ENCODE measurements at places on chromosomes 1 and 21.

GRCh38 chr1:218164111-218164929 lies 120.8 kb upstream of the RRP15 start:
- H3K36me3 ChIP-seq: no peaks in the 10 kb centered on the region
- H3K4me3 ChIP-seq: peak overlapping the region; percentile 42
- no peaks in the 10 kb centered on the region for H3K4me1 ChIP-seq
- no peak for DNase-seq
- H3K27ac ChIP-seq: no peak overlapping the region

- peak overlapping the region; percentile 70 for H3K27ac ChIP-seq
- H3K4me3 ChIP-seq: no peak overlapping the region
- H3K4me1 ChIP-seq: peaks cover 11% of the 10 kb centered on the region
- DNase-seq: no peak
- no peaks in the 10 kb centered on the region for H3K36me3 ChIP-seq
- H3K27me3 ChIP-seq: no peaks in the 10 kb centered on the region
Observed at GRCh38 chr1:244322181-244322580, 129.5 kb downstream of the ADSS2 start.

DNA sequence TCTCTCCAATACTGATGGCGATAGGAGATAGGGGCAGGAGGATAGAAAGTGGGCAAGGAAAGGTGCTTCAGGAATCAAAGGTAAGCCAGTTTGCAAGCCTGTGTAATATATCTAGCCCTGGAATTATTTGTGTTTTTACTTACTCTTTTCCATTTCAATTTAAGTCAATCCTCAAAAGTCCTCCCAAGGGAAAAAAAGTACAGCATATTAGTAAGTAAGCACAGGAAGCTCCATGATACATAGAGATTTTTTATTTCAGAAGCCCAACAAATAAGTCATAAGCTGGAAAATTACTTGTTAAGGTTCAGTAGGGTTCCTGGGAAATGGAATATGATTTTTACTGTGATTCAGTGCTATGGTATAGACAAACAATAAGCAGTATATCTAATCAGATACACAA lies 337.7 kb upstream of the DUSP10 start:
- H3K36me3 ChIP-seq: no peaks in the 10 kb centered on the region
- H3K4me1 ChIP-seq: peaks cover 6% of the 10 kb centered on the region
- H3K27ac ChIP-seq: no peak overlapping the region
- no peaks in the 10 kb centered on the region for H3K27me3 ChIP-seq

DNA sequence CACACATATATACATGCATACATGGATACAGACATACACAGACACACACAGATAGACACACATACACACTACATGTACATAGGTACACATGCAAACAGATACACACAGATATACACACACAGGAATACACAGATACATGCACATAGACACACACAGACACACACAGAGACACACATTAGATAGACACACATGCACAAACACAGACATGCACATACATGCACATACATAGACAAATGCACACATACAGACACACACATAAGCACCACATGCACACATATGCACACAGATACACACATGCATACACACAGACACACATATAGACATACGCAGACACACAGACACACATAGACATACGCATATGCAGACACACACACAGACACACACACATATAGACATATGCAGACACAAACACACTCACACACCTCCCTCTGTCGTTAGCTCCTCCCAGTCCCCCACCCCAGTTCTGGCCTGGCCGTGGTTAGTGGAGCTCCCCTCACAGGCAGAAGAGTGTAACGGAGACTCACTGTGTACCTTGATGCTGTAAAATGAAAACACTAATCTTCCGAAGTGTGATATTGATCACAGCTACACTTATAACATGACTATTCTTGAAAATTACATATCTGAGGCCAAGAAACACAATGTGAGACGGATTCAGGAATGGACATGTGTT lies 7.6 kb downstream of the UBASH3A start:
- H3K4me1 ChIP-seq: no peaks in the 10 kb centered on the region
- no peaks in the 10 kb centered on the region for H3K36me3 ChIP-seq
- H3K27me3 ChIP-seq: no peaks in the 10 kb centered on the region
- no peak overlapping the region for H3K27ac ChIP-seq

DNA sequence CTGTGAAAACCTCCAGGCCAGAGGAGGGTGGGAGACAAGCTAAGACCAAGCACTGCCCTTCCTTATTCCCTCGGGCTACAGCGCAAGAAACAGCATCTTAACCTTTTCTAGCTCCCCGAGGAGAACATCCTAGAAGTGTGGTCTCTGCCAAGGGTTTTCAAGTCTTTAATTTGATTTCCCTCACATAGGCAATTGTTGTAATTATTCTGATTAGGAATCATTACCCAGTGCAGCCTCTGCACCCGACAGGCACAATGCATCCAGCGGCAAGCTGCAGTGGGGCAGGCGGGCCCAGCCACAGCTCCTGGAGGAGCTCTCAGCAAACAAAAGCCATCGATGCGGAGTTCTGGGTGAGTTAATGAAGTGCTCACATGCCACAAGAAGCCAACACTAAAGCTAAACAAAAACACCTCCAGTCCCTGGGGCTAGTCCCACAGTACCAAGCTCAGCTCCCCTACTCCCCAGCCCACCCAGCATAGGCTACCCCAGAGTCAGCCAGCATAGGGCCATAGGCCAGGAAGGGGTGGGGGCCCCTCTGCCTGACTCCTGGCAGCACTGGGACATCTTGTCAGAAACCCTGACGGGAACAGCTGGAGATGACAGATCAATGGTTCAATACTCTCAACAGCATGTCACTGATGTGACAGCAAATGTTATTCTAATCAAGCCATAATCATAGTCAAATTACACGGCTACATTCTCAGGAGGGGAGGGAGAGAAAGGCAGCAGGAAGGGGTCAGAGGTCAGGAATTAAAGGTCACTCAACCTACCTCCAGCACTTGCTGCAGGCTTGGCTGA lies 42.5 kb downstream of the ERI3 start:
- H3K27me3 ChIP-seq: no peaks in the 10 kb centered on the region
- H3K4me1 ChIP-seq: no peaks in the 10 kb centered on the region
- peaks cover 76% of the 10 kb centered on the region for H3K36me3 ChIP-seq

DNA sequence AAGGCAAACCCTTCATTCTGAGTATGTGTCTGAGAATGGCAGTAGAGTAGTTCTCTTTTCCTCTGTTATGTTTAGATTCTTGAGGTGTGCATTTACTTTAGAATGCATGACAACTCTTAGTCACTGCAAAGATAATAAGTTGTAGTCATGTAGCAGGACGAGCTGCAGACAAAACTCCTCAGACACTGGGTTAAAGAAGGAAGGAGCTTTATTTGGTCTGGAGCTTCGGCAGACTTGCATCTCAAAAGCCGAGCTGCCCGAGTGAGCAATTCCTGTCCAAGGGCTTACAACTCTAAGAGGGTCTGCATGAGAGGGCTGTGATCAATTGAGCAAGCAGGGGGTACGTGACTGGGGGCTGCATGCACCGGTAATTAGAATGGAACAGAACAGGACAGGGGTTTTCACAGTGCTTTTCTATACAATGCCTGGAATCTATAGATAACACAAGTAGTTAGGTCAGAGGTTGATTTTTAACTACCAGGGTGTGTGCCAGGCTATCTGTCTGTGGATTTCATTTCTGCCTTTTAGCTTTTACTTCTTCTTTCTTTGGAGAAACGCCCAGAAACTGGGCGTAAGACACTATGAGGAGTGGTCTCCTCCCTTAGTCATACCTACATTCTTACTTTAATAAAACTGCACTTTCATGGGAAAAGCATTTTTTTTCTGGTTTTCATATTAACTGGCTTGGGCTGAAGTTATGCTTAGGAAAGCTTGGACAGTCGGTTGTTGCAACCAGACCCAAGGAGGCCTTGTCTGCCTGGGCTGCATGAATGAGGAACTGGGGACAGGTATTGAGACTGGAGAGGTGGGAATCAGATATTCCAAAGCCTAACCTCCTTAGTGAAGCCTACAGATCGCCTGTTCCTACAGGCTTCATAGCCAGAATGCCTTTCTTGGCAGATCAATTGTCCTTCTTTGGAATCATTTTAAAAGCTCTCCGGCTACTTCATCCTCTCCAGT lies 115.1 kb downstream of the RHOU start:
- no peaks in the 10 kb centered on the region for H3K36me3 ChIP-seq
- no peaks in the 10 kb centered on the region for H3K4me1 ChIP-seq
- H3K4me3 ChIP-seq: no peak overlapping the region
- DNase-seq: no peak

DNA sequence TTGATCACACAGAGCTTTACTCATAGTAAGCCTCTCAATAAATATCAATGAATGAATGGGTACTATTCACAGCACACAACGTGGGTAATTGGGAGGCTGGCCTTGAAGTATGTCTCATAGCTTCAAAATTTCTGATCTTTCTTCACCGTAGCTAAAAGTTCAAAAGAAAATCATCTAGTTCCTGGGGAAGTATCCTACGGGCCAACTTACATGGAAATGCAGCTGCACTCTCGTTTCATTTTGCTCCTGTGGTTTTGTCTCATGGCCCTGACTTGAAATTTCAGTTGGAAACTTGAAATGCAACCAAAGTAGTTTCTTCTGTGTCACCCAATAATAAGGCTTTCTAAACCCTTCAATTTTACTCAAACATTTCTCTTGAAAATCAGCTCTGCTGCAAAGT lies 76.1 kb upstream of the CNIH3 start:
- H3K36me3 ChIP-seq: no peaks in the 10 kb centered on the region
- no peak overlapping the region for H3K4me3 ChIP-seq
- no peak for DNase-seq
- no peaks in the 10 kb centered on the region for H3K27me3 ChIP-seq
- no peaks in the 10 kb centered on the region for H3K4me1 ChIP-seq

DNA sequence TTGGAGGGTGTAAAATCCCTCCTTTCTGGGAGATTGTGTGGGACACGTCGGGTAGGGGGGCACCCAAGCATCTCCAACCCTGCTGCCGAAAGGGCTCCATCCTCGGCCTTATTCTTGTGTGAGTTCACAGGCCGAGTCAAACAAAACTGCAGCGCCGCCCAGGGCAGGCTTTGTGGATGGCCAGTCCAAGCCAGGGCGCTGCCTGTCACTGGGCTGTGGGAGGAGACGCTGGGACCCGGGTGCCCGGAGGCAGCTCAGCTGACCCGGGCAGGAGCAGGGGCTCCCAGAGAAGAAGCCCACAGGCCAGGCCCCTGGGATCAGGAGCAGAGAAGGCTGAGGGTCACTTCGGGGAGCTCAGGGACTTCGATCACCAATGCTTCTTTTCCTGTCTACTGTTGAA lies 31.8 kb upstream of the ARHGEF16 start:
- peaks cover 41% of the 10 kb centered on the region for H3K36me3 ChIP-seq
- DNase-seq: no peak
- no peak overlapping the region for H3K4me3 ChIP-seq
- H3K27ac ChIP-seq: peak overlapping the region; percentile 91

GRCh38 chr1:55230659-55231058 lies 15.5 kb upstream of the USP24 start:
- peaks cover 9% of the 10 kb centered on the region for H3K27me3 ChIP-seq
- no peaks in the 10 kb centered on the region for H3K4me1 ChIP-seq
- no peak for DNase-seq
- no peak overlapping the region for H3K27ac ChIP-seq
- H3K4me3 ChIP-seq: no peak overlapping the region

- no peaks in the 10 kb centered on the region for H3K27me3 ChIP-seq
- no peak overlapping the region for H3K4me3 ChIP-seq
- DNase-seq: no peak
- peaks cover 12% of the 10 kb centered on the region for H3K4me1 ChIP-seq
Observed at GRCh38 chr1:227792216-227793078, 23.0 kb upstream of the PRSS38 start.

GRCh38 chr1:232034556-232034955 lies 408.0 kb downstream of the DISC1 start:
- H3K4me1 ChIP-seq: no peaks in the 10 kb centered on the region
- H3K27me3 ChIP-seq: no peaks in the 10 kb centered on the region
- H3K27ac ChIP-seq: no peak overlapping the region
- DNase-seq: no peak
- H3K4me3 ChIP-seq: no peak overlapping the region

DNA sequence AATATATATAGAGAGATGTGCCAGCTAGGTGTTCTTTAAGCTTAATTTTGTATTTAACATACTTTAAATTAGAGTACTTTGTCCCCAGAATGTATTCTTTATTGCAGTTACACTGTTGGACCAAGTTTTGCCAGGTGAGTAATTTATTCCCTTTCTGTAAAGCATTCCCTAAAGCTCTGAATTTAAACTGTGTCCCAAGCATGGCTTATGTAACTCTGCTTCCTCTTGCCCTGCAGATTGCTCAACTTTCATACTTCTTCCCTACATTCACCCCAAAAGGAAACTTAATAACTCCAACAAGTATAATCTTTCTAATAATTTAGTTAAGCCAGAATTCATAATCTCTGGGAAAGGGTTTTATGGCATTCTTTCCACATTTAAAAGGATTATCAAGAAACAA lies 5.6 kb downstream of the LYPLAL1 start:
- H3K27ac ChIP-seq: no peak overlapping the region
- no peaks in the 10 kb centered on the region for H3K36me3 ChIP-seq
- H3K4me3 ChIP-seq: no peak overlapping the region
- H3K27me3 ChIP-seq: no peaks in the 10 kb centered on the region
- H3K4me1 ChIP-seq: peaks cover 15% of the 10 kb centered on the region

DNA sequence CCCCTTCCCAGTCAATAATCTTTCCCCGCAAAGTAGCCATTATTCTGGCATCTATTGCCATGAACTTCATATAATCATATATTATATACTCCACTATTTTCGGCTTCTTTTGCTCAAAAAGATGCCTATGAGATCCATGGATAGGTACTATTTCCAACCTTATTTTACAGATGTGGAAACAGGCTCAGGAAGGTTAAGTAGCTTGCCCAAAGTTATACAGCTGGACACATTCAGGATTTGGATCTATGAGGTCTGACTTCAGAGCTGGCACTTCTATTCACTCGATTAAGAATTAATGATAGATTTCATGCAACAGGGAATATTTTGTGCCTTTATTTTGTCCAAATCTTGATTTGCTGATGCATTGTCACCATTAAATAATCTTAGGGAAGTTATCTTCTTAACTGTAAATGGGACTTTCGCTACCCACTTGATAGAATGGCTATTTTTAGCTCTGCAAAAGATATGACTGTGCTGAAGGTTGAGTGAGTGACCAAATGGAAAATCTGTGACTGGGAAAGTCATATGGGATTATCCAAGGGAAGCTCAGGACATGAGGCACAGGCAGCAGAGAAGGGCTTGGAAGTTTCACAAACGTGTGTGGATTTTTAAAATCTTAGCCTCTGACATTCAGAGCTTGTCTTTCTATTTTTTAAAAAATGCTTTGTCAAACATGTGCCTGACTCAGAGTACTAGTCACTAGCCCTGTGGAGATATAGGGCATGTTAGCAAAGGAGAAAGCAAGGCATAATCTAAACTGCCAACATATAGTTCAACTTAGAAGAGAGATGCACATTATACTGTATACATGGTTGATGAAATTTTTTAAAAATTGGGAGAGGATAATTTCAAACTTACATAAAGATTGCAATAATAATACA lies 36.5 kb downstream of the GIPC2 start:
- no peak overlapping the region for H3K4me3 ChIP-seq
- peaks cover 10% of the 10 kb centered on the region for H3K4me1 ChIP-seq
- peak overlapping the region; percentile 41 for H3K27ac ChIP-seq
- no peaks in the 10 kb centered on the region for H3K27me3 ChIP-seq

- no peaks in the 10 kb centered on the region for H3K36me3 ChIP-seq
- H3K4me1 ChIP-seq: no peaks in the 10 kb centered on the region
- no peak overlapping the region for H3K27ac ChIP-seq
Observed at GRCh38 chr1:197224160-197224559, 43.9 kb upstream of the CRB1 start.

Data from tibial artery (tissue), 4 donors.